AG20443 (cell line): ENCODE measurements at places on chromosomes 2 and 18.

GRCh38 chr2:178287652-178288344 is 93.5 kb downstream of the OSBPL6 start:
- DNase-seq: no peak

DNA sequence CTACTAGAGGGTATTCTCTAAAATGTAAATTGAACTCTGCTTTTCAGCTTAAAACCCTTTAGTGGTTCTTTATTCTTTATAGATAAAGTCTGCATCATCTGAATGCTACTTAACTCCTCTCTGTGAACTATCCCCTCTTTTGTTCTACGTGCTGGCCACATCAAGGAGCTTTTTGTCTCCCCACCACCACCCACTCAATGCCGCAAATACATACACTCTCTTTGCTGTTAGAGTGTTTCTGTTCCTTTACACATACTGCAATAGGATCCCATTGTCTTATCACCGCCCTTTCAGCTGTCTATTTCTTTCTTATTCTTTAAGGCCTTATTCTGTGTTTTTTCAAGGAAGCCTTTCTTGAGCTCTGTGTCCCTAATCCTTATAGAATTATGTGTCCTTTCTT is 83.3 kb downstream of the EML4 start:
- no peak for DNase-seq

- DNase-seq: no peak
Measured at GRCh38 chr2:31748041-31748440, 167.3 kb upstream of the SRD5A2 start.

- DNase-seq: peak; percentile 38
Measured at GRCh38 chr2:213065583-213066442, 85.6 kb downstream of the IKZF2 start.

- no peak for DNase-seq
Measured at GRCh38 chr18:57353137-57353939, 981 bp downstream of the ST8SIA3 start.

- no peak for DNase-seq
Measured at GRCh38 chr2:228268301-228268700, 86.8 kb upstream of the SPHKAP start.

GRCh38 chr2:197641666-197642065 is 33.7 kb downstream of the RFTN2 start:
- no peak for DNase-seq

DNA sequence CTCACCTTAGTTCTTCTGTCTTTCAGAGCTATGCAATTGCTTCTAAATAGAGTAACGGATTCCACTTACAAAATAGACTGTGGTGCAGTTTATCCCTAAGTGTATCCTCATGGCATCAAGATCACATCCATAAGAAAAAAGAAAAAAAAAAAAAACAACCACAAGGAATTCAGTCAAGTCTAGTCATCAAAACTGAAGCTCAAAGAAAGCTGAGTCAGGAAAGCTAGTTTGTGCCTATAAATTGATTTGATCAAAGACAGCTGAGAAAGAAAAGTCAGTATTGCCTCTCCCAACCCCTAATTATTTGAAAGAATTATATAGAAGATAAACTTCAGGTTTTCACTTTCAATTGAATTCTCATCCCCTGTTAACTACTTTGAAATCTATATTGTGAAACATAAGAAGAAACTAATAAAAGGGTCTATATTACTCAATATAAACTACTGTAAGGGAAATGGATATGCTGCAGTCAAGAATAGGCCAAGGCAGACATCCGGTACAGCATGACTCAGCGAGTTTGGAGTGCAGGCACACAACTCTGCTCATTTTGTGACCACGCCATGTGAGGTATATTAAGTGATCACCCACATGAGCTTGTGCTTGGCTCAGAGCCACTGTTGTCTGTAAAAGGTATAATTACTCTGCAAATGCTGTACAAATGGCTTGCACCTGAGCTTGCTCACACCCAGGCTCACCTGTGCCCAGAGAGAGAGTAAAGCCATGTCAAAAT is 568.1 kb upstream of the CRIM1 start:
- DNase-seq: no peak

GRCh38 chr2:171447675-171448074 is 13.6 kb downstream of the DCAF17 start:
- DNase-seq: no peak

- no peak for DNase-seq
Measured at GRCh38 chr2:201307876-201308275, 47.5 kb downstream of the CASP8 start.

DNA sequence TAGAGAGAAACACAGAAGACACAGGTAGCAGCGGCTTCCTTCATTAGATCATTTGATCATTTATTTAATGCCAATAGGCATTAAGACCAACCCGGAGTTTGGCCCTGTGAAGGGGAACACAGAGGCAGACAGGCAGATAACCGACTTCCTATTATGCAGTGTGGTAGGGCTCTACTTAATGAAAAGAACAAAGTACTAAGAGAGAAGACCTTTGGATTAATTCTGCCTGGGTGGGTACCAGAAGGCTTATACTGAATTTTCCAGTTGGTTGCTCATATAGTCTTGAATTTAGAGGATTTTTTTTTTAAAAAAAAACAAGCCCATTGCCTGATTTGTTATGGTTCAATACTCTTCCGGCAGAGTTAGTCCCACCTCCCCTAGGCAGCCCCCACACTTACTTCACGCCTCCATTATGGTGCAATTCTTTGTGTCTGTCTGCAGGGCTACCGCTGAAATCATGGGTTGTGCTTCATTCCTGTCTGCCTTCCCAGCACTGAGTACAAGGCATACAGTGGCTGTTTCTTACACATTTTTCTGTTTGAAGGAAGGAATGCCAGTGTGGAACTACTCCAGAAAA is 244.3 kb upstream of the APCDD1 start:
- no peak for DNase-seq

DNA sequence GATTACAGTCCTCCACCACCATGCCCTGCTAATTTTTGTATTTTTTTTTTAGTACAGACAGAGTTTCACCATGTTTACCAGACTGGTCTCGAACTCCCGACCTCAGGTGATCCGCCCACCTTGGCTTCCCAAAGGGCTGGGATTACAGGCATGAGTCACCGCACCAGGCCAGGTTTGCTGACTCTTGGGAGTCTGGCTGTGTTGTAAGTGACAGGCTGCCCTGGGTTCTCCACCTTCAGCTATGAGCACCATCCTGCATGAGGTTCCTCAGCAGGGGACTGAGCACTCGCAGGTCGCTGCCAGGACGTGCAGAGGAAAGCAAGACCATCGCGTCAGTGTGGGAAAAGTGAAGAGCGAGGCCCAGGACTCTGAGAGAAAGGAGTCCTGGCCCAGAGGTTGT is 112.6 kb upstream of the NDUFV2 start:
- DNase-seq: no peak

GRCh38 chr2:174263997-174264396 is 15.7 kb upstream of the OLA1 start:
- no peak for DNase-seq

DNA sequence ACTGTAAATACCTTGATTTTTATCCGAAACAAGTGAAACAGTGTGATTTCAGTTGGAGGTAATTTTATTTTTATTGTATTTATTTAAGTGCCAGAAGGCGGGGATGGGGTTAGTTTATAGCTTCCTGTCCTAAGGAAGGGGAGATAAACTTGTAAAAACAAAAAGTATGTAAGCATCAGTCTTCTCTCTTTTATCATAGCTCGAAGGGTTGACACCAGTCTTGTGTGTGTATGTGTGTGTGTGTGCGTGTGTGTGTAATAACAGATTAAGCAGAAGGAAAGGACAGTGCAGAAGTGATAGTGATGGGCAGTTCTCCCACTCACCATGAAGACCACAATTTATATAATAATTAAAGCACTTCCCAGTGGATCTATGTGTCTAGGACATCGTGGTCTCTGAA is 793.3 kb downstream of the PLCL1 start:
- no peak for DNase-seq

- no peak for DNase-seq
Measured at GRCh38 chr2:239262484-239263230, 138.2 kb downstream of the HDAC4 start.

DNA sequence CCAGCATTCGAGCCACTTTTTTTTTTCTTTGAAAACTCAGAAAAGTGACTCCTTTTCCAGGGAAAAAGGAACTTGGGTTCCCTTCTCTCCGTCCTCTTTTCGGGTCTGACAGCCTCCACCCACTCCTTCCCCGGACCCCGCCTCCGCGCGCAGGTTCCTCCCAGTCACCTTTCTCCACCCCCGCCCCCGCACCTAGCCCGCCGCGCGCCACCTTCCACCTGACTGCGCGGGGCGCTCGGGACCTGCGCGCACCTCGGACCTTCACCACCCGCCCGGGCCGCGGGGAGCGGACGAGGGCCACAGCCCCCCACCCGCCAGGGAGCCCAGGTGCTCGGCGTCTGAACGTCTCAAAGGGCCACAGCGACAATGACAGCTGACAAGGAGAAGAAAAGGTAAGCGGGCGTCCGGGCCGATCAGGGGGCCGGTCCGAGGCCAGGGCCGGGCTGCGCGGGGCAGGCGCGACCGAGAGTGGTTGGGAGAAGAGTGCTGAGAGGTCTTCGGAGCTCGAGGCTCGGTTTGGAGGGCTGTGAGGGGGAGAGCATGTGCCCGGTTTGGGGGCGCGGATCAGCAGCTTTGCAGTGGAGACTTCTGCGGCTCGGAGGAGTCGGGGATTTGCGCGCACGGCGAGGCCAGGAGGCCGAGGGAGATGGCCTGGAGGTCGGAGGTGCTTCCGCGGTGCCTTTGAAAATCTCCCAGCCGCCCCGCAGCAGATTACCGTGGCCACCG is 502 bp downstream of the EPAS1 start:
- DNase-seq: peak; percentile 39

DNA sequence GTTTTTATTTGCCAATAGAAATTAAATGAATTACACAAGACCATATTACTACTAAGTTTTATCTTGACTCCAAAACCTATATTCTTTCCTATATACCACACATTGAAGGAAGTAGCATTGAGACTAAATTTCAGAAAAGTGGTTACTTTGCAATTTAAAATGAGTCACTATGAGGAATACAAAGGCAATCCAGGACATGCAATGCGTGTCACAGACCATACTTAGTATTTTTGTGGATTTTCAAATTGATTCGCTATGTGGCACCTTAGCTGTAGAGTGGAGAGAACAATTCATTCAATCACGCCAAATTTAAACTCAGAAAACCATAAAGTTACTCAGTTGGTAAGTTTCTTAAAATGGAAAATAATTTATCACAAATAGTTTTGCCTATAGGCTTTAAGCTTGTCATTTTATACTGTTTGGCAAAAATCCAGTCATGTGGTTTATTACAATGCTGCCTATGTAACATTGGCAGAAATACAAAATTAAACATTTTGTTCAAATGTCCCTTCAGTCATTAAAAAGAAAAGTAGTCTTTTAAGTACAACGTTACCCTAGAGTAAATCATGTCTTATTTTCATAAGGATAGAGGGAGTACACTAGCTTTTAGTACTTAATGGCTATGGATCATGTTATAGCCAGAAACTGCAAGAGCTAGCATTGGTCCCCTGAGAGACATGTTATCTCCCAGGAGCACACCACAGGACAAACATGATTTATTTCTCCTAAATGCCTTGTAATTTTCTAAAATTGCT is 222.8 kb upstream of the CDH7 start:
- no peak for DNase-seq

DNA sequence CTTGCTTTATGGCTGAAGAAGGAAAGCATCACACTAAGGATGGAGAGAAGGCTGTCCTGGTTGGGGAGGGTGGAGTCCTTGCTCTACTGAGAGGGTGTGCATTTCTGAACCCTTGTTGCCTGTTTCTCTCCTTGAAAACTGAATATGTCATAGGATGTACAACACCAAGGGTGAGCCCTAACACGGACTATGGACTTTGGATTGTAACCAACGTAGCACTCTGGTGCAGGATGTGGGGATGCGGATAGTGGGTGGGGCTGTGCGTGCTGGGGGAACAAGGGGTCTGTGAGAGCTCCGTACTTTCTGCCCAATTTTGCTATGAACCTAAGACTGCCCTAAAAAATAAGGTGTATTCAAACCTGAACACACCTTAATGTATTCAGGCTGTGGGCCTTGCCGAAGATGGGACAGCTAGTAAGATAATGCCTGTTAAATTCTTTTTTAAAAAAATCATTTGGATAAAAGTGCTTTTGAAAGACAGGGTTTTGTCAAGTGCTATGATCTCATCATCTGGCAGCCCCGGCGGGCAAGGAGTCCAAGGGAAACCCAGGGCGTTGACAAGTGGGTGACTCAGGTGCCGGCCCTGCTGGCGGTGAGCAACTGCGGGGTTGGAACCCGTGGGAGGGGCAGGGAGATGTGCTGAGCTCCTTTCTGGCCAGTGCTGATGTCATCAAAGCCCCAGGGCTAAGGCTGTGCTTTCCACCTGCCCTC is 54.0 kb downstream of the GATA6 start:
- peak; percentile 93 for DNase-seq

DNA sequence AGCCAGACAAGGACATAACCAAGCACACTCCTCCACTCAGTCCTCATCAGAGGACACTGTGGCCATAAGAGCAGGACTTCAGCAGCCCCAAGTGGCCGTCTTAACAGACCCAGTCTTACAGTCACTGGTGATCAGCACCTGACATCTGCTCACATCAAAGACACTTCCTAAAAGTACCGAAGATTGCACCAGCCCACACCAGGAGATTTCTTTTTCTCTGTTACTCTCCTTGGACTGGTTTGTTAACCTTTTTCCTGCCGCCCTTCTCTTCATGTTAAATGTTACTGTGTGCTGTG is 44.1 kb downstream of the MRPS5 start:
- DNase-seq: no peak

- no peak for DNase-seq
Measured at GRCh38 chr2:3091696-3092095, 285.9 kb downstream of the EIPR1 start.

- no peak for DNase-seq
Measured at GRCh38 chr2:197181491-197181890, 129.1 kb downstream of the ANKRD44 start.

DNA sequence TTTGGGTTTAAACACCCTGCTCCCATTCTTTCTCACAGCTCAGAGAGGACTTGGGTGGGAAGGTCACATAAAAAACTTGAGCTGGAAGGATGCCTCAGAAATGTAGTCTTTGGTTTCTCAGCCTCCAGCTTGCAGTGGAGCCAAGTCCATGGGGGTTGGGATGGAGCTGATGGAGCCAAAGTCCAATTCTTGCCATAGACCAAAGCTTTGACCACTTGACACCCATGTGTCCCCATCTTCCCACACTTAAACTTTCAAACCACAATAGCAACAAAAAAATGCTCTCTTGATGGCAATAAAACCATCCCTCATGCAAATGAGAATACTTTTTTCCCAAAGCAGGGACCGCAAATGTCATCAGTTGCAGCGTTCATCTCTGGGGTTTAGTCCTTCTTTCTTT is 14.7 kb upstream of the DAW1 start:
- no peak for DNase-seq

GRCh38 chr2:218783688-218784087 is 1.7 kb downstream of the CYP27A1 start:
- no peak for DNase-seq

- DNase-seq: no peak
Measured at GRCh38 chr18:6205706-6206105, 209.0 kb downstream of the L3MBTL4 start.

DNA sequence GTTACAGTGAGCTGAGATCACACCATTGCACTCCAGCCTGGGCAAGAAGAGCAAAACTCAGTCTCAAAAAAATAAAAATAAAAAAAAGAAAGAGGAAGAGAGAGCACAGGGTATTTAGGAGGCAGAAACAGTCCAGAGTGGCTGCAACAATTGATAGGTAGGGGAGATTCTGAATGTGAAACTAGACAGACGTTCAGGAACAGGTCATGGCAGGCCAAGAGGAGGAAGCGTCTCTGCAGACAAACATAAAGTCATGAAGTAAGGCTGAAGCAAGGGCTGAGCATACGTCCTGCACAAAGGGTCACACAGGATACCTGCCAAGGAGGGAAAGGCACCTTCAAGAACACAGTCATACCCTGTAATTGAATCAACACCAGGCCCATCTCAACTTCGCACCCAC is 64.1 kb upstream of the ZNF532 start:
- DNase-seq: no peak

- no peak for DNase-seq
Measured at GRCh38 chr18:59941331-59941730, 41.5 kb downstream of the PMAIP1 start.
